ENCODE measurements at places on chromosomes 4 and X. TPM values are rescaled to one million over a fixed set of nuclear protein-coding genes. Genes with fewer than 3 reads are reported as not detected.

GRCh38 chr4:39898015-39898414 lies 79.7 kb downstream of the PDS5A start:
- ATAC-seq = no peak

DNA sequence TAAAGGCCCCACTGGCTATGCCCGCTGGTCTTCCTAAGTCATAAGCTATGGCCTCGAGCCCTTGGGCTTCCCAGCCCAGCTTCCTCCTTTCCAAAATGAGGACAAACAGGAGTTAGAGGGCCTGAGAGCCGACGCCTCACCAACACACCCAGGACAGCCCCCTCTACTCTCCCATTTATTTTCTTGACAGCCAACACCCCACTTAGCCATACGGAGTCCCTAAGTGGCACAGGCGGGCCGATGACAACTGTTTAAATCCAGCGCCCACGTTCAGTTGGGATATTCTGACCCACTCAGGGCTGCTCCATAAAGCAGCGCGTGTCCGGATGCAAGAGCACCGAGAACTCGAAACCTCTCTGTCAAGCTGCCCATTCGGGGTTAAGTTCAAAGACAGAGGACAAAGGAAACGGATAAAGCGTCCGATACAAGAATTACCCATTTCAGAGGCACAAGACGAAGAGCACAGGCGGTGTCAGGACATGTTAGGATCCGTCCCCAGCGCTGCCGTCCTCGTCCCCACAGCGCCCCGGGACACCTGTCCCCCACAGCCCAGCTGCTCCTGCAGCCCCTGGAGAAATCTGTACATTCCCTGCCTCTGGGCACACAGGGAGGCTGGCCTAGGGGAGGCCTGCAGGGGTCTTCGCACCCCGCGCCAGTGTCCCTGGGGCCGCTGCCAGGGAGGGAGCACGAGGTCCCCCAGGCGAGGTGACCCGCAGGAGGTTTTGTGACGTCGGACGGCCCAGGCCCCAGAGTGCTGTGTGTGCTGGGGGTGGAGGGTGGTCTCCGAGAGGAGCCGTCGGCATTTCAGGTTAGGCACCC lies 1.2 kb downstream of the PRKX start:
- ATAC-seq = peak; percentile 37

CCNB3 gene
- 0.21 TPM for total RNA-seq

GRCh38 chrX:21985332-21985777 lies 44.8 kb downstream of the SMS start:
- peak; percentile 83 for ATAC-seq

CENPVL1 gene
- total RNA-seq = 1.0 TPM

DNA sequence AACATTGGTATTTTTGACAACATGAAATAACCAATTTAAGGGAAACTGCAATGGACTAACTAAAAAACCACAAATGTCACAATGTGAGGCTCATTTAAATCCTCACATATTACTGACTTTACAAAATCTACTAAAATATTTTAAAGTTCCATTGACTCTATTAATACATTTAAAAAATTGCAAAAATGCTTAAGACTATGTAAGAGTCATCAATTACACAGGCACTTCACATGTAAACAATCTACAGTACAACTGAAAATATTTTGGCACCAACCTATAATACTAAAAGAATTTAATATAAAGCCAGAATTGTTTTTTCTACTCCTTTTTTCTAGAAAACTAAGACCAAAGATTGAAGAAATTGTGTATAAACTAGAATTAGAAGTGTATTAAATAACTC lies 76.8 kb upstream of the RBMXL3 start:
- ATAC-seq = no peak

STK32B gene
- total RNA-seq = 6.3 TPM

GRCh38 chr4:11441194-11441556 lies 12.5 kb upstream of the HS3ST1 start:
- no peak for ATAC-seq

PDE5A gene
- 24.5 TPM for total RNA-seq

HTRA3 gene
- 2.1 TPM for total RNA-seq

DNA sequence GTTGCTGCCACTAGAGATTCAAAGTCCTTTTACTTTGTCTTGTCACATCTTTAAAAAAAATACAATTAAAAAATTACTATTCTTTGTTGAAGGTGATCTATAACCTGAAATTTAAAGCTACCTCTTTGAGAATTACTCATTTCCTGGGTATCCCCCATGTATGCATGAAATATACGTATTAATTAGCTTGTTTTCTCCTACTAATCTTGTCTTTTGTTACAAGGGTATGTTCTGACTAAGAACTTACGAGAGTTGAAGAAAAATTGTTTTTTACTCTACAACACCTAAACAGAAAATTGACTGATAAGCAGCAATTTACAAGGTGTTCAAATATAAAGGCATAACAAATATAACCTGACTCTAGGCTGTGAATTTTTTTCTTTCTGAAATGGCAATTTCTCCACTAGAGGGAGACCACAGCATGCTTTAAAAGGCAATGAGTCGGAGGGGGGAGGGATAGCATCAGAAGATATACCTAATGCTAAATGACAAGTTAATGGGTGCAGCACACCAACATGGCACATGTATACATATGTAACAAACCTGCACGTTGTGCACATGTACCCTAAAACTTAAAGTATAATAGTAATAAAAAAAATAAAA lies 249.6 kb downstream of the OPHN1 start:
- peak; percentile 35 for ATAC-seq

EIF2S3 gene
- 255 TPM for total RNA-seq

IGSF1 gene
- total RNA-seq = 3.4 TPM

- no peak for ATAC-seq
Measured at GRCh38 chr4:15575966-15576365, 79.2 kb downstream of the FBXL5 start.

- ATAC-seq = no peak
Measured at GRCh38 chr4:86660401-86660800, 66.3 kb downstream of the PTPN13 start.

DNA sequence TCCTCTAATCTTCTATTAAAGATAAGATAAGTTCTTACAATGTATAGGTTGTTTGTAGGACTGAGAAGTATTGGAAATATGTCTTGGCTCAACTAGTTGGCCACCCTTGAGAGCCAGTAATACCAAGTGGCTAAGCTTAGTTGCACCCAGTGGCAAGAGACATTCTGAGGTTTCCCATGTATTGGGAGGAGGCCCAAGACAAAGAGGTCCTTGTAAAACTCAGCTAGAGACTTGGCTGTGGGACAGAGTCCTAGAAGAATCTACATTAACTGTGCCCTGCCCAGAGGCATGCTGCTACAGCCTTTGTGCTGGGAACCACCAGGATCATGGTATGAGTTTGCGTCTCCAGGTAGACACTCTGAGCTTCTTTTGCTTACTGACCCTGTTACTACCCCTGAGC lies 41.9 kb upstream of the SLC4A4 start:
- ATAC-seq = no peak

DNA sequence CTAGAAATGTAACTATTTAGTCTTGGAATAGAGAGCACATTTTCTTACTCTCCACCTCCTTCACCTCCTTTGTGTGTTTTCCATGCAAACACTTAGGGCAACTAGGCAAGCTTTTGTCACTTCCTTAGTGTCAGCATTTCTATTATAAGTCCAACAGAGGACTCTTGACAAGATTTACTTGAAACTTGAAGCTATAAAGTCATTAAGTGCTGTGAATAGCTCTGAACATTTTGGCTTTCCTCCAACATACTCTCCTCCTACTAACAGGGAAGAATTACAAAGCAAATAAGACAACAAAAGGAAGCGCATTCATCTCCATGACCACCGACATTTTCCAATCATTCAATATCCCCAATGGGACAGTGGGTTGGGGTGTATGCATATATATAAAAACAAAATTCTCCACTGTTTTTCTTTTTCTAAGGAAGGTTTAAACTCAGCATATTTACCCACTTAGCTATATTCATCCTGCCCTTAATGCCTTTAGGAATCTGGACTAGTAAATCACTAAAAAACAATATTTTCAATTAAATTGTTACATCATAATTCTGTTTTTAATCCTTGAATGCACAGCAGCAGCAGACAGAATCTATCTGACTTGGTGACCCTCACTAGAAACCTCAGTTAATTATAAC lies 264.6 kb downstream of the SNCA start:
- peak; percentile 96 for ATAC-seq

NEUROG2 gene
- not detected for total RNA-seq

EGF gene
- total RNA-seq = 3.9 TPM

DNA sequence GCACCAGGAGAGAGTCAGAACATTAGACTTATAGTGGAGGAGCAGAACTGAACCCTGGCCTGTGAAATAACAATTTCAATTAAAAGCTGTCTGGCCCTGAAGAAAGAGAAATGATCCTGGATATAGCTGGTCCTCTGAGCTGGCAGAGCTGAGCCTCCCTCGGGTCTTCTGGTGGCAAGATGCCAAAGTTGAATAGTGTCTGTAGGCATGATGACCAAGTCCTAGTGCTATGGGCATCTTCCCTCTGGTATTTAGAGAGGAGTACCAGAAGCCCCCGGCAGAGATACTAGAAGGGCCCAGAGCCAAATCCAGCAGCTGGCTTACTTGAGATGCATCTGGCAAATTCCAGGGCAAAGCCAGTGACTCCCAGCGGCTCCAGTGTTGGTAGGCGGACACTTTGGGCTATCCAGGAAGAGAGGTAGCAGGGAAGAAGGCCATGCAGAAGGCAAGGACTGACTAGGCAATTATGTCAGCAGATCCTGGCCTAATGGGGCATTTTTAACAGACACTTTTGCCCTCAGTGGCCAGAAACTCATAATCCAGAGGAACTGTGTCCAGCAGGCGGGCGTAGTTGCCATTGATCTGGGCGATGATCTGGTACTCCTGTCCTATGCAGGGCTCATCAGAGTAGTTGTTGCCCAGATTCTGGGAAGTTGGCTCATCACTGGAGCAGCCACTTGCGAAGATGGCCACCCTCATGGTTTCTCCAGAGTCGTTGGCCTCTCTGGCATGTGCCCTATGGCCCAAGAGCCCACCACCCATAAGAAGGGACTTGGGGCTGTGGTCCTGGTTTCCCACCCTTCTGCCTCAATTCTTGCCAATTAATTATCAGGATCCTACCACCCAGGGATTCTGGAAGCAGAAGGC lies 17.9 kb downstream of the VSIG4 start:
- no peak for ATAC-seq

DNA sequence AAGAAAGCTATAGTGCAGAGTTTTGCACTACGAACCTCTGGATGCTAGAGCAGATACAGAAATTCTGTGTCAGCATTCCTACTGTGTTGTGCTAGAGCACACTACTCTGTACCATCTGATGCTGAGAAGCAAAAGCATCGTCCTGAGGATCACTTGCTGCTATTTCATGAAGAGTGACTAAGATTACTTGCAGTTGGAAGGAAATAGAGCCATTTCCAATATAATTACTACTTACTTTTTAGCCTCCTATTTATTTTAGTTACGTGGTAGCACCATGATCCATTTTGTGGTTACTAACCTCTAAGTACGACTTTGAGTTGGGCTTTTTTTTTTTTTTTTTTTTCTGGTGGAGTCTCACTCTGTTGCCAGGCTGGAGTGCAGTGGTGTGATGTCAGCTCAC lies 226.7 kb downstream of the PALLD start:
- ATAC-seq = no peak

DNA sequence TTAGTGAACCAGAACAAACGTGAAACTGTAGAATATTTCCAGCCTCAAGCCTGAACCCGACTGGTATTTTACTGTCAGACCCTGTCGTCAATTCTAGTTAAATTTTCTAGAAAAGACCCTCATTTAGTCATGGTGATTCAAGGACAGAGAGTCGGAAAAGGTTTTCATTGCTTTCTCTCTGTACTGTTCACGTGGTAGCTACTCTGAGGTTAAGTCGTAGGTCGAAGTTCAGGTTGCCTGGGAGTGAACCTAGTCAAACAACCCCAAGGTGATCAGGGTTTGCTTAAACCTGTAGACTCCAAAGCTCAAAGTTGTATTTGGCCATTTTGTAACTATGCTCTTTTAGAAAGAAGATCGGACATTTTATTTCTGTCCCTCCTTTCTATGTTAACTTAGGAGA lies 283.6 kb downstream of the ARHGAP10 start:
- ATAC-seq = no peak
